ENCODE measurements at places on chromosomes 6 and 20.

GRCh38 chr6:122758927-122759334 lies 20.6 kb upstream of the FABP7 start:
- DNase-seq: peak; percentile 11

DNA sequence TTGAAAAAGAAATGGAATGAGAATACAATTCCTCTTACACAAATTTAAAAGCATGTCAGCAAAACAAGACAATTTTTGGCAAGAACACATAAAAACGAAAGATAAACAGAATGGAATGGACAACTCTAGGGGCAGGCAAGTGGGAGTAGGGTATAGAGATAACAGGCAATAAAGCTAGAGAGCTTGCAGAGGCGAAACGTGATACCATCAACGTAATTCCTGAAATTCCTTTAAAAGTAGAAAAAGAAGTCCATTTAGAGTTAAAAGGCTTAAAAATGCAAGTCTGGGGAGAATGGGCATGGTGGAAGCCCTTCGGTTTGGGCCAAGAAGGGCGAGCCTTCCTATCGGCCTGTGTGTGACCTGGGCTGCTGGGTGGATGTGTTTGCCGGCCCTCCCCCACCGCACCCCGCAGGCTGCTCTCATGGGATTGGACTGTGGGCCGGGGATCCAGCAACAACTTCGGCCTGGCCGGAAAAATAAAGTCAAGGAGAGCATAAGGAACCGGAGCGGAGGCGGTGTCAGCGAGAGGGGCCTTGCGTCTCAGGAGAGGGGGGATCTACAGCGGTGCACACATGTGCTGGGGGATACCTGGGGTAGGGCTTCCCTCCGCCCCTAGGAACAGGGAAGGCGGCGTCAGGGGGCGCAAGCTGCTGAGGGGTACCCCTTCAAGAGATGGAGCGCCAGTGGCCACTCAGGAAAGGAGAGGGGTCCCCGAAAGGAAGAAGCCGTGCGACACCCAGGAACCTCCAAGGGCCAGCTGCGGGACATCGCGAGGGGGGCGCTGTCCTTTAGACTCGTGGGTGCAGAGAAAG lies 4.1 kb downstream of the TMEM239 start:
- DNase-seq: no peak

DNA sequence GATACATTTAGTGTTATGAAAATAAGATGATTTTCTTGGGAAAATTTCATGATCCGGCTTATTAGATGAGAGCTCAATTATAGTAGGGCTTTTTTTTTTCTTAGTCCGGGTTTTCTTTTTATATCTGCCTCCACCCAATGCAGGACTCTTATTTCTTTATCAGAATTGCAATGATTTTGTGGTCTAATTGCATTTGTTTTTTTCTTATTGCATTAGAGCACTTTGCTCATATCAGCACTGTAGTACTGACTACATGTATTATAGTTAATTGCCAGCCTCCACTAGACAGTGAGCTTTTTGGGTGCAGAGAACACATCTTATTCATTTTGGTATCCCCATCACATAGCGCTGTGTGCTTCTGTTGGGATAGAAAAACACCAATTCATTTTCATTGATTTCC lies 50.0 kb downstream of the FBXO5 start:
- no peak for DNase-seq

DNA sequence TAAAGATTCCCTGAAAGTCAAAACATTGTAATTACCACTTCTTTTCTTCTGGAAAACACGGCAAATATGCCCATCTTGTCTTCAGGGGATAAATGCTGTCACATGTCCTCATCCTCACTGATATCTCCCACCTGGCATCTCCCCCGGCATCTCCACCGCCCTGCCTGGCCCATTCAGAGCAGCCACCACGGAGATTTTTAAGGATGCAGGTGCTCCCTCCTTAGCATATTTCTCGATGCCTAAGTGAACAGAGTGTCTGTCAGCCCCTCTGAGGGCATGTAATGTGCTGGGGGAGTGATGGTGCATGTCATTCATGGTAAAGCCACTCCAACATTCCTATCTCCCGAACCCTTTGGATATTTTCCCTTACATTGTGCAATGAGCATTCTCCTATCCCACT lies 215.5 kb downstream of the PREX1 start:
- no peak for DNase-seq

DNA sequence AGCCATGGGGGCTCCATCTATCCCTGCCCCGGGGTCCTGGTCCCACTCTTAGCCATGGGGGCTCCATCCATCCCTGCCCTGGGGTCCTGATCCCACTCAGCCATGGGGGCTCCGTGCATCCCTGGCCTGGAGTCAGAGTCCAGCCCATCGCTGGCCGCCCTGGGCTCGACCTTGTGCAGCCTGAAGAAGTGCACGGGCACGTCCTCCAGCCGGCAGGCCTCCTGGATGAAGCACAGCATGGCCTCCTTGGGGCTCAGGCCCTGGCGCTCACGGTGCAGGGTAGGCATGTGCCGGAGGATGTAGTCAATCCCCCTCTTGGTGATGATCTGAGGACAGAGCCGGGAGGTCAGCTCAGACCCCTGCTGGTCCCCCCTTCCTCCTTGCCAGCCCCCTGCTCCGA lies 15.6 kb downstream of the FRMD1 start:
- no peak for DNase-seq

GRCh38 chr6:36067374-36068011 lies 39.9 kb downstream of the MAPK14 start:
- no peak for DNase-seq

DNA sequence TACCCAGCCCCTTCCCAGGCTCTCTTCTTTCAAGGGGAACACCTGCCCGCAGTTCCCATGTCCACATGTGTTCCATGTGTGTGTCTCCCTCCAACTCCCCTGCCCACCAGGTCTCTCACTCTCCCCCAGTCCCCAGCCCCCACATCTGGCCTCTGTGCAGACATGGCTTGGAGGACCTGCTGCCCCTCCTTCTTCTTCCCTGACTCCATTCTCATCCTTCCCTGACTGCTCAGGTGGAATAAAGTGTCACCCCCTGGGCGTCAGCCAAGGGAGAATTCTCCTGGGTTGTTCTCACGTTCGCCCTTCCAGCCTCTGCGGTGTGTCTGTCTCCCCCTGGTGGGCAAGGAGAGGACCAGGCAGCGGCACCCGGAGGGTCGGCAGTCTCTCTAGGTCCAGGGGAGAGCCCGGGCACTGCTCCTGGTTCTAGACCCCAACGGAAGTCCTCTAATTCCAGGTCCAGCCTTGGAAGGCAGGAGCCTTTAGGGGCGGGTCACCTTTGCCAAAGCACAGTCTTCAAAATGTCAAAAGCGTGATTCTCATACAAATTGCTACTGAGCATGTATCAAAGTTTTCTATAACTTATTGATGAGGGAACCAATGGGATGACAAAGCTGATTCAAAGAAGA lies 50.5 kb downstream of the EBF4 start:
- peak; percentile 64 for DNase-seq

- no peak for DNase-seq
Observed at GRCh38 chr6:21447987-21448386, 145.6 kb upstream of the SOX4 start.

- DNase-seq: no peak
Observed at GRCh38 chr6:107612762-107613415, 123.0 kb downstream of the SOBP start.

- no peak for DNase-seq
Observed at GRCh38 chr6:105066836-105067235, 109.9 kb downstream of the LIN28B start.

GRCh38 chr6:119950681-119951080 lies 601.1 kb upstream of the MAN1A1 start:
- DNase-seq: no peak

DNA sequence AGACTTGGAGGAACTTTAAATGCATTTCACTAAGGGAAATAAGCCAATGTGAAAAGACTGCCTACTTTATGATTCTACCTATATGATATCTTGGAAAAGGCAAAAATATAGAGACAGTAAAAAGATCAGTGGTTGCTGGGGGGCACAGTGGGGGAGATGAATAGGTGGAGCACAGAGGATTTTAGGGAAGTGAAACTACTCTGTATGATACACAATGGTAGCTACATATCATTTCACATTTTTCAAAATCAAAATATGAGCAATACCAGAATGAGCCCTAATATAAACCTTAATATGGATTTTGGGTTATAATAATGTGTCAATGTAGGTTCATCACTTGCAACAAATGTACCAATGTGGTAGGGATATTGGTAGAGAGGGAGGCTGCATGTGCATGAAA lies 161.4 kb upstream of the HTR1E start:
- no peak for DNase-seq

- DNase-seq: no peak
Observed at GRCh38 chr20:54122681-54123586, 50.9 kb downstream of the CYP24A1 start.

DNA sequence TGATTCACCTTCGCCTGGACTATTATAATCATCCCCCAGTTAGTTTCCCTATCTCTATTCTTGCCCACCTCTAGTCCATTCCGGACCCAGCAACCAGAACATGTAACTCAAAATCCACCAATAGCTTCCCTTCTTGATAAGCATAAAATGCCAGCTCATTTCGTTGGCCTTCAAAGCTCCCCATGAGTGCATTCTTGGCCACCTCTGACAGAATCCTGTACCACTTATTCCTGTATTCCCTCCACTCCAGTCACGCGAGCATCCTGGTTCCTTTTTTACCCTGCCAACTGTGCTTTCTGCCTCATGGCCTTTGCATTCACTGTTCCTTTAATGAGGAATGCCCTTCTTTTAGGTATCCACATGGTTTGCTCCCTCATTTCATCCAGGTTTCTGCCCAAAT lies 36.7 kb downstream of the CYP24A1 start:
- no peak for DNase-seq

DNA sequence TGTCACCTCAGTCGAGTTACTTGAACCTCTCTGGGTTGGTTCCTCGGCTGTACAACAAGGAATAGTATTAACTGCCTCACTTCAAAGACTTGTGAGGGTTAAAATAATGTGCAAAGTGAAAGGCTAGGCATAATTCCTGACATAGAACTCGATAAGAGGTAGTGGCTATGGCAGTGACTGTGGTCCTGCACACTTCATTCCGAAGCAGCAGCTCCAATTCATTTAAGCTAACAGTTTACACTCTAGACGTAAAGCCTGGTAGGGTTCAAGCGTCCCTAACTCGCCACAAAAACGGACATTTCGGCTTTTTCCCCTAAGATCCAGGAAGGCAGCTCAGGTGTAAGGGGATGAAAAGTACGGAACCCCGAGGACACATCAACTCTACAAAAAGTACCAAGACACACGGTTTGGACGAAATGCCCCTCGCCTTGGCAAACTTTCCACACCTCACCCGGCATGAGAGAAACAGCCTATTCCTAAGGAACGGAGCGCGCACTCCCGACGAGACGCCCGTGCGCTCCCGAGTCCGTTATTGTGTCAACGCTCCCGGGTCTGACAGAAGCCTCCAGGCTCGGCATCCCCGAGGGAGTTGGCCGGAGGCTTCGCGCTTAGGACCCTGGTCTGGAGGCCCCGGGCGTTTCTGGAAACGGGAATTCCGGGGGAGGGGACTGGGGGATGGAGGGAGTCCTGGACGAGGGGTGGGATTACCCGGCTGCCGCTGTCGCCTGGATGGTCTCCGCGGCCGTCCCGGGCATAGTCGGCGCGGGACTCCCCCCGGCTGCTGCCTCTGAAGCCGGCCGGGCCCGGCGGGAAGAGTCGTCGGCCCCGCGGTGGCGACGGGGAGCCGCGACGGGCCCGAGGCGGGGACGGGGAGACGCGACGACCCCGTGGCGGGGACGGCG lies 937 bp downstream of the ZNF318 start:
- DNase-seq: peak; percentile 40
